ENCODE measurements at places on chromosomes 4 and X.

DNA sequence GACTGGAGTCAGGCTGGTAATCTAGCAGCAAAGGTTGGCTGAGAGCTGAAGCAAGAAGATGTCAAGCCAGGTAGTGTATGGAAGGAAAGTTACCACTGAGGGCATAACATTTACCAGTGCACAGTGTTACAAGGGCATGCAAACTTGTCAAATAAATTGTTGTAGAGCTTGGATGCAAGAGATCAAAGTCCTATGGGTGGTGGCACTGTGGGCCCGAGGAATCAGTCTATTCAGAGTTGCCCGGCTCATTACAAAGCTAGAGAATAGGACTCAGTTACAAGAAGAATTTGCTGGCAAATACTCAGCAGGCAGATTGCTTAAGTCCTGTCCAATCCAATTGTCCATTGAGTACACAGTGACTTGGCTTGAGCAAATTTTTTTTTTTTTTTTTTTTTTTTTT is 2043.8 kb downstream of the ARAP2 start:
- DNase-seq, result no peak

GRCh38 chrX:123330229-123330942 is 146.3 kb downstream of the GRIA3 start:
- no peak for DNase-seq

DNA sequence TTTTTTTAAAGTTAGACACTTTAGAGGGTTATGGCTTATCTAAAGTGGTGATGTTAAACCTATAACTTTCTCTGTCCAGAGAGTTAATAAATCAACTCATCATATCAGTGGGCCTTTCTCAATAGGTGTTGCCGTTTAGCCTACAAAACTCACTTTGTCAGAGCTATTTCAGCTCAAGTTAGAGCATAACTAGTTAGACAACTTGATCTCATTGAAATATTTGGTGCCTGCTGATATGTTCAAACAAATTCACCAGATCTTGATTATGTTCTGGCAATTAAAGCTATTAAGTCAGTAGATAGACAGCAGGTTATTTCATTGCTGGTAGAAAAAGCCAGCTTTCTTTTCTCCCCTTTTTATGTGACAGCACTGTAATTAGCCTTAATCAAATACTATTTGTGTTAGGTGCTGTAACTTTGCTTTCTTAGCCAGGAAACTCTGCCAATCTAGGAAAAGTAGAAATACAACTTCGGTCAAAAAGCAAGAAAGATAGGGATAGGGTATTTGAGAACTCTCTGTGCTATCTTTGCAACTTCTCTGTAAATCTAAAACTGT is 191.8 kb downstream of the MAML3 start:
- DNase-seq, result no peak

DNA sequence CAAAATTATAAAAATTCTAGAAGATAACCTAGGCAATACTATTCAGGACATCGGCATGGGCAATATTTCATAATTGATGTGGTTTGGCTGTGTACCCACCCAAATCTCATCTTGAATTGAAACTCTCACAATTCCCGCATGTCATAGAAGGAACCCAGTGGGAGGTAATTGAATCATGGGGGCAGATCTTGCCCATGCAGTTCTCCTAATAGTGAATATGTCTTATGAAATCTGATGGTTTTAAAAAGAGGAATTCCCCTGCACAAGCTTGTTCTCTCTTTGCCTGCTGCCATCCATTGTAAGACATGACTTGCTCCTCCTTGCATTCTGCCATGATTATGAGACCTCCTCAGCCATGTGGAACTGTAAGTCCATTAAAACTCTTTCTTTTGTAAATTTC is 77.7 kb downstream of the DDX60 start:
- DNase-seq, result no peak

DNA sequence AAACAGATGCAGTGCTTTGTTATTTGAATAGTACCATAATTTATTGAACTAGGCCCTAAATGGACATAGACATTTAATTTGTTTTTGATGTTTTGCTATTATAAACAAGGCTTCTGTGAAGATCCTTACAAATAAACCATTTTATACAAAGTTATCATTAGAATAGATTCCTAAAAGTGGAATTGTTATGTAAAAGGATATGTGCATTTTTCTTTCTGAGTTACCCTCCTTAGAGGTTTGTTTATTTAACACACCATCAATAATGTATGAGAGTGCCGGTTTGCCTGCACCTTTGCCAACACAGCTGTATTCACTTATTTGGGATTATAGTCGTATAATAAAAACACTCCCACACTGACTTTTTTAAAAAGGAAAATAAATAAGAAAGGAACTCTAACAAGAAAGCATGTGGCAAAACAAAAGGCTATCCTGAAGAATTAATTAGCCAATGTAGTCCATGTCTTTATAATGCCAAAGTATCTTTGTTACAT is 84.8 kb downstream of the PAK3 start:
- DNase-seq, result no peak

DNA sequence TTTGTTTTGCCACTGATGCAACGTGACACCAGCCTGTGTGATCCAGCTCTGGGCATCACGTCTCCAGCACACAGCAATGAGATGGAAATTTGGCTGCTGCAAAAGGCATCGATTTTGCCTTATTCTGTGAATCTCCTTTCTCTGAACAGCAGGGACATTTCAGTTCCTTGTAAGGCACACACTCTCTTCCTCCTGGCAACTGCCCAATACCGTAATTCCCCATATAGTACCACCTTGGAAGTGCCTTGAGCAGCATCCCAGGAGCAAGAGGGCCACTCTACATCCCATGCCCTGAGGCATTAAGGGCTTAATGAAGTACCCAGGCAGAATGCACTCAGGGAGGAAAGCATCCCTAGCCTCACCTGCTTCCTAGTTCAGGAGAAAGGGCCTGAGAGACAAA is 10.5 kb upstream of the MAMLD1 start:
- no peak for DNase-seq

DNA sequence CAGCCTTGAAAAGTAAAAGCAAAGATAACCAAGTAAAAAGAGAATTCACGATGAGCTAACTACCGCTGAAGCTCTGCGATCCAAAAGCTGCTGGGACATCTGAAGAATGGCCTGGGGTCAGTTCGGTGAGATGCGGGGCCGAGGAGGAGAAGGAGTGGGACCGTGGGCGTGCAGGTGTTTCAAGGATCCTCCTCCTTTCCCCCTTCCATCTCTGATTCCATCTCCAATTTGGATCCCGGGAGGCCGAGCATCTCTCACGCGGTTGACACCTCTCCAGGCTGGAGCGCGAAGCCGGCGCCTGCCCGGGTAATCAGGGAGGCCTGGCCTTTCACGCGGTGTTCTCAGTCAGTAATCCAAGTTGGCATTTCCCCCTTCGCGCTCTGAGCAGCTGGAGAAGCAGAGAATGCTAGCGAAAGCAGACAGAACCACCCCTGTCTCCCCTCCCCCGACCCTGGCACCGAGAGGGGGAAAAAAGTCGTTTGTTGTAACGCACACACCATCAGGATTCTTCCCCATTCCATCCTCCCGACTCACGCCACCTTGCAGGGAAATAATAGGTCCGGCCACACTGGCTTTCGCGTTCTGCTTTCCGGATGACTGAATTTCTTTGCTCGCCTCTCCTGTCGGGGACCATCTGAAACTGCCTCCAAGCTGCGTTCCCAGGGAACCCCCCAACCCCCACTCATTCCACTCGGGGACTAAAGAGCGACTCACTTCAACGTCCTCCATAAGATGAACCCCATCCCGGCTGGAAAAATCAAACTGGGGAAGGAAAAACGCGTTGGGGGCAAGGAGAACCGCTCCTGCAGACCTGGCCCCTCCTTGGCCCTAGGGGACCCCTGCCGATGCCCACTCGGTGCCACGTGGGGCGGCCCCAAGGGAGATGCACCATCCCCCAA is 6.5 kb downstream of the NEUROG2 start:
- no peak for DNase-seq

Measured in stimulated activated CD8-positive, alpha-beta memory T cell treated with anti-CD3 and anti-CD28 coated beads, Interleukin-15, amount 100 ng/mL, for 4 hours (primary cell).